NCI-H2029 treated with DMSO at 0.1 percent for 48 hours (cell line): ENCODE measurements at places on chromosomes 7 and 10.

DNA sequence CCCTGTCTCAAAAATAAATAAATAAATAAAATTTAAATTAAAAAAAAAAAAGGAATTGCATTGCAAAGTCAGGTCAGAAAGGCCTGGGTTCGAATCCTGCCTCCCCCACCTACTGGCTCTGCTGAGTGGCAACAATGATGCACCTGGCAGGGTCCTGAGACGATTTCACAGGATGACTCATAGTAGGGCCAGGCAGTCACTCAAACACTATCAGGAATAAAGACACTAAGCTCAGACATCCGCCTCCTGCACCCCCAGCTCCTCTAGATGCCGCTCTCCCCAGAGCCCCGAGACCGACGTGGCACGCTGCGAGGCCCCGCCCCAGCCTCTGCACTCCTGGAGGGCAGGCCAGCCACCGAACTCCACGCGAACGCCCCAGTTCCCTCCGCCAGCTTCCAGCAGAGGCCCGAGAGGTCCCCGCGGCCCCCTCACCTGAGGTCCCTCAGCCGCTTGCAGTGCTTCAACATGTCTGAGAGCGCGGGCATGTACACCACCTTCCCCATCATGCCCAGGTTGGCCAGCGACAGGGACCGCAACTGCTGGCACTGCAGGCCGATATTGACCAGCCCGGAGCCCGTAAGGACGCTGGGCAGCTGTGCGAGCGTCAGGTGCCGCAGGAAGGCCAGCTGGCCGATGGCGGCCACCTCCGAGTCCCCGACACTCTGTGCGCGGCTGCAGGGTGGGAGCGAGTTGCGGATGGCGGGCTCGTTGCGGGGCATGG lies 76.6 kb upstream of the TNRC18 start:
- DNase-seq: no peak

DNA sequence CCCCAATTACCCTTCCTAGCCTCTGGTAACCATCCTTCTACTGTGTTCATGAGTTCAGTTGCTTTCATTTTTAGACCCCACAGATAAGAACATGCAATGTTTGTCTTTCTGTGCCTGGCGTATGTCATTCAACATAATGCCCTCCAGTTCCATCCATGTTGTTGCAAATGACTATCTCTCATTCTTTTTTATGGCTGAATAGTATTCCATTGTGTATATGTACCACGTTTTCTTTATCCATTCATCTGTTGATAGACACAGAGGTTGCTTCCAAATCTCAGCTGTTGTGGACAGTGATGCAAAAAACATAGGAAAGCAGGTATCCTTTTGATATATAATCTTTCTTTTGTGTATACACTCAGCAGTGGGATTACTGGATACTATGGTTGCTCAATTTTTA lies 51.2 kb downstream of the RAPGEF5 start:
- no peak for DNase-seq

- no peak for DNase-seq
These were observed 15.8 kb downstream of the NET1 start for GRCh38 chr10:5428133-5428532.

DNA sequence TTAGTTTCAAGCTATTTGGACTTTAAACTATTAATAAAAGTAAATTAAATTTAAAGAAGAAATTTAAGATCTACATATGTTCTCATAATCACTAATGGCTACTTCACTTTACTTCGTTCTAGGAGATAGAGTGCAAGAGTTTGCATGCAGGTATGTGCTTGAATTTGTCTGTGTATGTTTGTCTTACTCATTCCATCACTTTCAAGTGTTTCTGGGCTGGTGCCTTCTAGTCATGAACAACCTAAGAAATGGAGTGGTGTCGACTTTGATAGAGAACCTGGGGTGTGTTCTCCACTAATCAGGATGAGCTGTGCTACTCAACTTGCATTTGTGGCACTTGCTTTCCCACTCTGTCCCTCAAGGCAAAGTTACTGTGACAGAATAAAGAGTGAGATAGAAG lies 169.9 kb downstream of the KCND2 start:
- no peak for DNase-seq

- DNase-seq: no peak
These were observed 237.5 kb upstream of the KLF6 start for GRCh38 chr10:4022473-4022872.

DNA sequence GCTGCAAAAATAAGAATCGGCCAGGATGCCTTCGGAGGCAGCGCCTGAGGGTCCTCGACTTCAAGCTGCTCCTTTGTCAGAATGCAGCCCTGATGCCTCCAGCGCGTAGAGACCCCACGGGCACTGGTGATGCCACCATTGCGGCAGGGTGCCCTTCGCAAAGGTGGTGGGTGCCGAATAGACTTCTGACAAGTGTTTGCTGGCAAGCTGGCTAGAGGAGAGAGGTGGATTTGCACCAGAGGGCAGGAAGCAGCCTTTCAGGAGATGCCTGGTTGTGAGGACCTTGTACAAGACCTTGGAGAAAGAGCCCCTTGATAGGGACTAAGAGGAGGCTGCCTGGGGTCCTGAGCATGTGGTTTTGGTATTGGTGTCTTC lies 103.2 kb upstream of the PPIF start:
- no peak for DNase-seq

DNA sequence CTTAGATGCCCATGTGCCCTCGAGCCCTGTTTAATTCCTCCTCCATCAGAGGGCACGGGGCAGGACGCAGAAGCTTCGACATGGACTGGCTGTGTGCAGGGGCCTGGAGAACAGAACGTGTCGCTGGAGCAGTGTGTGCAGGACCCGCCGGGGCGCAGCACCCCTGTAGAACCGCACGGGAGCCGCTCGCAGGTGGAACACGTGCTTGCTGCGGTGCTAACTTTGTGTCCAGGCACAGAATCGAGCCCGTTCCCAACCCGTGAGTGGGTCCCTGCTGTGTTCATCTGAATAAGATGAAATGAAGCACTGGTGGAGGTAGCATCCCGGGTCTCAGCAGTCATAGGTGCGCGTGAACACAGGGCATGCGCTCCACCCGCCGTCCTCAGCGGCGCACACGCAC lies 116.9 kb downstream of the WDR37 start:
- no peak for DNase-seq

DNA sequence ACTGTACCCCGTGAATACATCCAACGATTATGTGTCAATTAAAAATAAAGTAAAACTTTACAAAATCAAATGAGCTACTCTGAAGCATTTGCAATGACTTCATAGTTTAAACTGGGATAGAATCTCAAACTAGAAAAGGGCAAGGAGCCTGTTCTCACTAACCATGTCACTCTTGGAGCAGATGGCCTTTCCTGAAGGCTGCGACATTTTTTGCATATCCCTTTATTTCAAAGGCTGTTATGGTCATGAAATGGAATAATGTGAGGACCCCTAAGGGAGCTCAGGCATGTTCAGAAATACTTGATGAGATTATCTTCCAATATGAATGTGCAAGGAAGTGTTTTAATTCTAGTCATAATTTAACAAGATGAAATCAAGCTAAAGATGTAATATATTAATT lies 679.4 kb downstream of the NRG3 start:
- no peak for DNase-seq

DNA sequence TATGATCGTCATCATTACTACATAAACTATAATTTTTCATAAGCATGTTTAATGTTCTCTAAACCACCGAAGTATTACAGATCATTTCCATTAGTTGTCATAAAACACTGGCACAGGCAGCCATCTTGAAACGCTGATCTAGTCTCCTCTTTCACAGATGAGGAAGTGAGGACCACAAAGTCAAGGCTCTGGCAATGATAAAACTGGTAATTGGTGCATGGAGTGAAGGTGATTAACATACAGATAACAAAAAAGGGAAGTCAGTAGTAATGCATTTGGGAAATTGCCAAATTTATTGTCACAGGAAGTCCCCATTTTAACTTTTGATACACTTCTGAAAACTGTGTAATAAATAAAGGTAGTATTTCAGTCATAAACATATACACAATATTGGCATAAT lies 49.3 kb downstream of the FBXL13 start:
- DNase-seq: no peak

DNA sequence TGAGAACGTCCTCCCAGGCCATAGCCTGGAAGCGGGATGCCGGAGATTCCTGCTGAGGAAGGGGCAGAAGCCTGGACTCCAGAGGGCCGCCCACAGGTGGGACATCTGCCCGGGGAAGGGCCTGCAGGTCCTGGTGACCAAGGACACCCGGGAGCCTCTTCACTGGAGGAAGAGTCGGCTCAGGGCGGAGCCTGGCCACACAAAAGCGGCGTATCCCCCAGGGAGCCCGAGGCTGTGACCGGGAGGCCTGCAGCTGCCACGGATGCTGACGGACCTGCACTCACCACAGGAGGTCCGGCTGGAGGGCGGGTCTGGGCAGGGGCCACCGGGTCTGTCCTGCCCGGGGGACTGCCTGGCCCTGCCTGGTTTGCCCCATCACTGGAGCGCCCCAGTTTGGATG lies 15.5 kb upstream of the ADGRA1 start:
- DNase-seq: no peak

- no peak for DNase-seq
These were observed 332.6 kb downstream of the SH2D4B start for GRCh38 chr10:80870282-80870681.

DNA sequence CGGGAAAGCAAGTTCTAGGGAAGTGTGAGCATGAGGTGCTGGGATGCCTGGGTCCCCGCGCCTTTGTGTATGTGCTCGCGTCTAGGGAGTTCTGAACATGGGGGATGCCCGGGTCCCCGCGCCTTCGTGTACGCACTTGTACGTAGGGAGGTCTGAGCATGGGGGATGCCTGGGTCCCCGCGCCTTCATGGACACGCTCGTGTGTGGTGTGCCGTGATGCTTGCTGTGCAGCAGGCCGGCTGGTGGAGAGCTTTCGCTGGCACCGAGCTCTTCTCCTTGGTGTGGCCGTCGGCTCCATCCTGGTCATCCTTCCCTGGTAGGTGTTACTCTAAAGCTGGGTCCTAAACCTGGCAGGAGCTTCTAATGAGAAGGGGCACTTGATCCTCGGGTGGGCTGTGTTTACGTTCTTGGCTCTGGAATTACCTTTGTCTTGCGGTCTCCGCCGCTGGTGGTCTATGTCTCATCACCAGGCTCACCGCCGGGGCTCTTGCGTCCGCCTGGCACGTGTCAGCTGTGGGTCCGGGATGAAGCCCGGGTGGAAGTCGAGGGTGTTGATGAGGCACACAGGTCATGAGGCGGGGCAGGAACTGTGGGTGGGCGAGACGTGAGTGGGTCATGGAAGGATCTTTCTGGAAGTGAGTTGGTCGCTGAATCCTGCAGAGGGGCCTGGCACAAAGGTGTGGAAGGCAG lies 63.5 kb downstream of the DNAJB6 start:
- DNase-seq: no peak

DNA sequence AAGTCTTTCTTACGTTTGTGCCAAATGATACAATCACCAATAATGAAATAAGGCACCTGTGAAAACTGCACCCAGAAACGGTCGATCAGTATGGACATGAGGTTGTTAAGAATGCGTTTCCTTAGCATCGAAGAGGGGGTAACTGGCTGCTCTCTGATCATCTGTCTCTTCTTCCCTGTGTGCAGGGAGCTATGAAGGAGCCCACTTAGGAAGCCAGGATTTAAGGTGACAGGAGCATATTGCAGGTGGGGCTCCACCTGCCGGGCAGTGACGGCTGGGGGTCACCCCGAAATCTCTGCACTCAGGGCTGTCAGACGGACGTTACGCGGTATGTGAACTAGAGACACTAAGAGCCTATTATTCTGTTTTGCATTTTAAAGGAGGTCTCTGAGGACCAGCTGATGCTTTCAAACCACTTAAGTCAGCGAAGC lies 64.5 kb downstream of the CARD11 start:
- no peak for DNase-seq

GRCh38 chr7:34497153-34497777 lies 160.8 kb upstream of the NPSR1 start:
- no peak for DNase-seq

GRCh38 chr7:143177374-143178119 lies 5.7 kb upstream of the TAS2R39 start:
- DNase-seq: no peak

- DNase-seq: no peak
These were observed 40.4 kb upstream of the CDCA7L start for GRCh38 chr7:21986096-21986495.

- DNase-seq: no peak
These were observed 33.6 kb upstream of the AGR2 start for GRCh38 chr7:16838386-16838785.

DNA sequence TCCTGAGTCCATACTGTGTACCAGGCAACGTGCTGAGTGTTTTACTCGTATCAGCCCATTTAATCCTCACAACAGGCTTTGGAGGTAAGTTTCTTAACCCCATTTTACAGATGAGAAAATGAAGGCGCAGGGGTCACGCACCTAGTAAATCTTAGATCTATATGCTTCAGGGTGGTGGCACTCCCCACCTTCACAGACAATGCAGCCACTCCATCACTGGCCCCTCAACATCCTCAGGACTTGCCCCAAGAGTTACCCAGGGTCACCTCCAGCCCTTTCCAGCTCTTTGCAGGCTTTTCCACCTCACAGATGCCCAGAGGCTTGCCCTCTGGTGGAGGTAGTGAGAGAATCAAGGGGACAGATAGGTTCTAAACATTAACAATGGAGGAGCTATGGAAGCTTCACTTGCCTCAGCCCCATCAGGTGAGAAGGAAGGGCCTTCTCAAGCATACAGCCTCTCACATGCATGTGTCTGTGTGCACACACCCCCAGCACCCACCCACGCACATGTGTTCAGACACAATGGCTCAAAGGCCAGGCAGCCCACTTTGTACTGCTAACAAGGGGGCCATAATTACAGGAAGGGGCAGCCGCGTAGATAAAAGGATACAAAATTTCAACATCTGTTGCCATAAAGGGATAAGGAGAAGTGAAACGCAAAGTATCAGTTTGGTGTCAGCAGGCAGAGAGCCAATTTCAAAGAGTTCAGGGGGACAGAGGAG lies 29.1 kb downstream of the DPCD start:
- DNase-seq: no peak

GRCh38 chr7:47204709-47205108 lies 377.2 kb downstream of the TNS3 start:
- DNase-seq: no peak

GRCh38 chr7:6614953-6615722 lies at the start of gene ZNF853:
Gene ZNF853, plus strand, starts transcription at chr7:6615610. Its CDS starts 565 bp downstream, at chr7:6616175.
- no peak for DNase-seq

- DNase-seq: no peak
These were observed 49.8 kb downstream of the CARD11 start for GRCh38 chr7:2993868-2994267.

DNA sequence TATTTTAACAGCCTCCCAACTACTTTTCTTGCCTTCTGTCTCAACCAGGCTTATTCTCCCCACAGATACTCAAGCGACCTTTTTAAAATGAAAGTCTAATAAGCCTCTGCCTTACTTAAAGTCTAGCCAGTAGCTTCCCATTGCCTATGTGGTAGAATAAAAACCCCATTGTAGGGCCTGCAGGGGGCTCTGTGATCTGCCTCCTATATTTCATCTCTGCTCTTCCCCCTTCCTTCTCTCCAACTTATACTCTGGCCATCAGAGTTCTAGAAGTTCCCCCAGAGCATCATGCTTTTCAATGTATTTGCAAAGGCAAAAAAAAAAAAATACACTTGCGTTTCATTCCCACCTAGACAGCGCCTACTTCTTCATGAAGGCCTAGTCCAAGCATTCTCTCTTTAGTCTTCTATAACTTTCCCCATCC lies 167.7 kb upstream of the ADO start:
- no peak for DNase-seq
